ENCODE measurements at places on chromosomes 3 and 15.

DNA sequence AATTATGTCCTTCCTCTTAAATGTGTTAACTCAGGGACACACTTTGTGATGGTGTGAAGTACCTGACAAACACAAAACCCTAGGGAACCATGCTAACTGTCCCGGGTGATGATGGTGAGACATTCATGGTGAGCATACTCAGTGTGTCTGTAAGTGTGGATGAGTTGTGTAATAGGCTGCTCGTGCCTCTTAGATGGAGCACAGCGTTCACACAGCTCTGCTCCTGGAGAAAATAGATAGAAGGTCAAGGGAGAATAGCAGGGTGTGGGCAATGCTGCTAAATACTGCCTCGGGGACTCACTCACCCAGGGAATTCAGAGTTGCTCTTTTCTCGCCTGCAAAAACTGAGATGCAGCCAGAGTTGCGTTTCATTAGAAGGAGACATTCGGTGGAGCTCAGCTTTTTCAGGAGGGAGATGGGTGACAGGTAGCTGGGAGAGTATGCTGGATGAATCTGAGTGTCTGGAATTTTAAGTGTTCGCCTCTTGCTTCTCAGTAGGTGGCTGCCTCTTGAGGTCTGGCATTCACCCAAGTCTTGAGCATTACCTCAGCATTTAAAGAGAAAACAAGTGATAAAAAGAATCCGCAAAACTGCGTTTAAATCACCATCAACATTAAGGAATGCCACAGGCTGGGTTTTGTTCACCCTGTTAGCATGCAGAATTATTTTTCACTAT is 813.2 kb downstream of the AGBL1 start:
- DNase-seq: no peak

GRCh38 chr3:34008836-34009809 is 210.7 kb downstream of the PDCD6IP start:
- DNase-seq: no peak

GRCh38 chr3:135310317-135310716 is 515.3 kb downstream of the EPHB1 start:
- no peak for DNase-seq

DNA sequence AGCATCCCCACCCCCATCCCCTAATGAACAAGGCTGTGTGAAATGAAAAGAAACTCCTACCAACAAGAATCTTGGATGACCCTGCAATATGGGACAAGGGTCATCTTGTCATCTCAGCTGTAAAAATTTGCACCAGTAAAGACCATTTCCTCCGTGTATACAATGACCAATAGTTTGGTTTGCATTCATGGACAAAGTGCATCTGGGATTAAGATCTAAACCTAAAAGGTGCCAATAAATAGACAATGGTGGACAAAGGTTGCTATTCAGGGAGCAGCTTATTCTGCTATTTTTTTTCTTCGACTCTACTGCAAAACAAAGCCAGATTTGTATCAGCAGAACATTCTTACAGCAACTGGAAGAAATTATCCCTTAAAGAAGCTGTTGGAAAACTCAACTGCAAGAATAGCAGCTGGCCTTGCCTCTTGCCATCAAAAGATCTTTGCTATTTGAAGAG is 8.0 kb downstream of the MGLL start:
- DNase-seq: no peak

DNA sequence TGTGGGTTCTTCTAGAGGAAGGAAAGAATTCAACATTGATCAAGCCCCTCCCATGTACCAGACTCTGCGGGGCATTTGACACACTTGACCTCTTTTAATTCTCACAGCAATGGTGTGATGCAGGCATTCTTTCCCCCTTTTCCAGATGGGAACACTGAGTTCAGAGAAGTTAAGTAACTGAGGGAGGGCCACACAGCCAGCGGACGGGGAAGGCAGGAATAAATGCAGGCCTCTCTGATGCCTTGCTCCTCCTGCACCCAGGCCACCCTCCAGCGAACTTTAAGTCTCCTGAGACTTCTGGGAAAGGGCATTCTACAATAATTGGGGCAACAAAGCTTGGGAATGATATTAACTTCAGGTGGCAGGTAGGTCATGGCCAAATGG is 227.4 kb downstream of the UACA start:
- DNase-seq: no peak

- DNase-seq: no peak
Observed at GRCh38 chr3:69330891-69331400, 54.9 kb downstream of the FRMD4B start.

- no peak for DNase-seq
Observed at GRCh38 chr3:174531262-174531982, 327.7 kb upstream of the NAALADL2 start.

- no peak for DNase-seq
Observed at GRCh38 chr15:52004806-52005205, 14.2 kb upstream of the MAPK6 start.

DNA sequence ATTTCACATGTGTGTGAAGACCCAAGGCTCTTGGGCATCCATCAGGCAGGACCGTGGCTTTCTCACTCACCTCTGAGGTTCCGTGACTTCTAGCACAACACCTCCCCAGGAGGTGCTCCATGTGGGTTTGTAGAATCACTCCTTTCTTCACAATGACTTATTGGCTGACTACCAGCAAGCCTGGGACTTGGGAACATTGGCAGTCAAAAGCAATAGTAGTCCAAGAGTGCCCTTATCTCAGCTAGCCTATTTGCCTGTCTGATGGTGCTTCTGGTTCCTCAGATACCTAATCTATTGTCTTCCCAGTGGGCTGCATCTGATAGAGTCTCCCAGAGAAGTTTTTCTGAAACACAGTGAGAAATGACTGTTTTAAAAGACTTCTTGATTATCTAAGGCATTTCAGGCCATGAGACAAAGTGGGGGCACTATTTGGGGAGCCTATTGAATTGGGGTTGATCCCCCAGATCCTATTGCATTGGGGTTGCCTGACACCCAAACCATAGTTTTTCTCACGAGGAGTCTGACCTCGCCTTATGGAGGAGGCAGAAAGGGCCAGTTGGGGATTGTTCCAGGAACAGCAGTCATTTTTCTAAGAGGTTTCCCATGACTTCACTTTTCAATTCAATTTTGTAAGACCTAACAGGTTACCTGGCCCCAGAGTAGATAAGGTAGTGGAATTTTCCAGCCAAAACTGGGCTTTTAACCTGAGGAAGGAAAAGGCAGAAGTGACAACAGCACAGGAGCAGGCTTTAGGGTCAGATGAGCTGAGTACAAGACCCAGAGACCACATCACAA is 88.0 kb downstream of the CYP19A1 start:
- DNase-seq: no peak

- DNase-seq: no peak
Observed at GRCh38 chr15:77877869-77878577, 199.5 kb downstream of the TBC1D2B start.

DNA sequence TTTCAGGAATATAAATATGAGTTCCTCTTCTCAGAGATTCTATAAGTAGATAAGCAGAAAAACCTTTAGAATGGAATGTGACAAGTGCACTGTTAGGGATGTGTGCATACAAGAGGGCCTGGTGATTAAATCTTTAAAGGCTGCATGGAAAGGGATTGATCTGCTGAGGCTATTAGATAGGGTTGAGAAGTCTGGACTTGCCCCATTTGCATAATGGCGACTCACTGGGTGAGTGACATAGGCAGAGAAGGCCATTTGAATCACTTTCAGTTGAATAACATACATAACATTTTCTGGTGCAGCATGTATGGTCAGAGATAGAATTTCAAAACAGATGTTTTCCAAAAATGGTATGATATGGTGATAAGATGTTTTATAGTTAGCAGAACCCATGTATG is 156.9 kb downstream of the ZNF621 start:
- no peak for DNase-seq

DNA sequence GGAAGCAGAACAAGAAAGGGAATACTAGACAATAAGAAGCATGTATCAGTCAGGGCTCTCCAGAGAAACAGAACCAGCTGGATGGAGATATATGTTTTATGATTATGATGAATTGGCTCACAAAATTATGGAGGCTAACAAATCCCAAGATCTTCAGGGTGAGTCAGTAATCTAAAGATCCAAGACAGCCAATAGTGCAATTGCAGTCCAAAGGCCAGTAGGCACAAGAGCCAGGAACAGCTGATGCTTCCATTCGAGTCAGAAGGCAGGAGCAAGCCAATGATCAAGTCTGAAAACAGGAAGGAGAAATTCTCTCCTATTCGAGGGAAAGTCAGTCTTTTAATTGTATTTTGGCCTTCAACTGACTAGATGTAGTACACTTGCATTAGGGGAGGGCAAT is 164.9 kb upstream of the ST8SIA2 start:
- no peak for DNase-seq

DNA sequence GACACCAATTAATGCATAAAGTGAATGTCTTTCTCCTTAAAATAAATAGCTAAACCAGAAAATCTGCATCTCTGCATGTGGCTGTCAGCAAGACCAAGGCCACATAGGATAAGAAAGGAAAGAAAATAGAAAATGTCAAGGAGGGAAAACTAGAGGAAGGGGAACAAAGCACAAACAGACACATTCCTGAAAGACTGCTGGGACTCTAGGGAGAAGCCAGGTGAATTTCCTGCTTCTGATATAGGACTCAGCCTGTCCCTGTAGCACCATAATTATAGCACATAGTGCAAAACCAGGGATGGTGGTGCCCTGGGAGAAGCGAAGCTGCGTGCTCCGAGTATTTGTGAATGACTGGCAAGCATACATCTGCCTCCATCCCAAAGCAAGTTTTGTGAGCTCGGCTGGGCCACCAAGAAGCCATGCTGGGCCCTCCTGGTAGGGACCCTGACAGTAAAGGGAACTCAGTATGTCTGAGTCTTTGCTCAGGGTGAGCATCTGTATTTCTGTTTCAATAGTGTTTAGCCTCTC is 14.2 kb downstream of the FSTL1 start:
- DNase-seq: no peak

DNA sequence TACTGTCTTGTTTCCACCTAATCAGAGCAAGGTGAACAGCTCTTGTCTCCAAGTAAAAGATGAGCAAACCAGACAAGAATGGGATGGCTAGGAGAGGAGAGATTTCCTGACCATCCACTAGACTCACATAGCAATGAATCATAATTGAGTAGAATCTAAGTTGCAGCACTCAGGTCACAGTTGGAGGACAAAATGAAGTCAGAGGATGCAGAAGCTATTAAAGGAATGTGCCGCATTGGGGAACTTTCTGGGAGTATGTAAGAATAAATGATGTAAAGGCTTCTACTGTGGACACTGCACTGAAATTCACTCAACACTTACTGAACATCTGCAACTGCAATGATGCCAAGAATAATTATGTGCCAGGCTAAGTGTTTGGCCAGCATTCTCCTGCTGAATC is 217.4 kb upstream of the WNT5A start:
- DNase-seq: no peak

DNA sequence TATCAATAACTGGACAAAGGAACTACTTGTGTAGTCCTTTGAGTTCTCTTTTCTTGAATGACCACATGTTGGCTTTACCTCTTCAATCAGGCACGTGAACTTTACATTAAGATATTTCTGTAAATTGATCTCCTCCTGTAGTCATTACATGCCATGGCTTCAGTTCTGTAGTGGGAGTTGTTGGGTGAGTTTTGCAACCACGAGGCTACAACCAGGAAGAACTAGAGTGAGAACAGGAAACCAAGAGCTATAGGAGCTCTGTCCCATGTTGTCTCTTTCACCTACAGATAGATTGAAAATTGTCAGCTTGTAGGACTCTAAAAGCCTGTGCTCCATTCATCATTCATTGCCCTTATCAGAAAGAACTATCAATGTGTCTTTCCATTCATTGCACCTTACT is 2.0 kb downstream of the RSRC1 start:
- DNase-seq: no peak

DNA sequence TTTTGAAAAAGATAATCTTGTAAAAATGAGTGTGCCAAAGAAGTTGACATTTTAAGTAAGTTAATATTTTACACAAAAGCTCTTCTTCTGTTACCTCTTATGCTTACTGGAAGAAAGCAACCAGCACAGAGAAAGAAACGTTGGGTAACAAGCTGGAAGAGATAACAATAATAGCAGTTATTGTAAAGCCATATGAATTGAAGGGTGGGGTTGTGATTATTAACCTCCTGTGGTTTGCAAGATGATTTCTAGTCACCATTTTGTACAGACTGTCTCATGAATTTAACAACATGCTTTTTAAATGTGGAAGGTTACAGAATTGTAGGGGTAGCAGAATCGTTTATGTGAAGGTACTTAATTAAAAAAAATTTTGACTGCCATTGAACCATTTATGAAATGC is 9.2 kb downstream of the RAP2B start:
- DNase-seq: no peak

DNA sequence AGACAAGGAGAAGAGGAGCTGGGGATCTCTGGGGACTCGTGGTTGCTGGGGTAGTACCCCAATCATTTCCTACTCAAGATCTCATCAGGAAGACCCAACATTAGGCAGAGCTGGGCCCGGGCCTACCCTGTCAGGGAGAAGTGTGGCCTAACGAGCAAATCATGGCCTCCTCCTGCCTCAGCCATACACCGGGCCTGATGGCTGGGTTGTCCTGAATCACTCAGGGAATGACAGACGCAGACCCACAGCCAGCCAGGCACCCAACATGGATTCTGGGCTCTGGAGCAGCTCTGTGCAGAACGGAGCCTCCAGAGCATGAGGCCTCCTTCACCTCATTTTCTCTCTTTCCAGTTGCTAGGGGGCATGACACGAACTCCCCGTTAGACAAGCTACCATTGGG is 19.7 kb downstream of the ITGA11 start:
- DNase-seq: no peak

- DNase-seq: no peak
Observed at GRCh38 chr15:101003081-101003480, 83.9 kb downstream of the LRRK1 start.

All from WERI-Rb-1 (cell line).